ENCODE measurements at places on chromosomes 3 and 15.

- DNase-seq: no peak
These were observed 110.8 kb downstream of the TNIK start for GRCh38 chr3:171349392-171349791.

DNA sequence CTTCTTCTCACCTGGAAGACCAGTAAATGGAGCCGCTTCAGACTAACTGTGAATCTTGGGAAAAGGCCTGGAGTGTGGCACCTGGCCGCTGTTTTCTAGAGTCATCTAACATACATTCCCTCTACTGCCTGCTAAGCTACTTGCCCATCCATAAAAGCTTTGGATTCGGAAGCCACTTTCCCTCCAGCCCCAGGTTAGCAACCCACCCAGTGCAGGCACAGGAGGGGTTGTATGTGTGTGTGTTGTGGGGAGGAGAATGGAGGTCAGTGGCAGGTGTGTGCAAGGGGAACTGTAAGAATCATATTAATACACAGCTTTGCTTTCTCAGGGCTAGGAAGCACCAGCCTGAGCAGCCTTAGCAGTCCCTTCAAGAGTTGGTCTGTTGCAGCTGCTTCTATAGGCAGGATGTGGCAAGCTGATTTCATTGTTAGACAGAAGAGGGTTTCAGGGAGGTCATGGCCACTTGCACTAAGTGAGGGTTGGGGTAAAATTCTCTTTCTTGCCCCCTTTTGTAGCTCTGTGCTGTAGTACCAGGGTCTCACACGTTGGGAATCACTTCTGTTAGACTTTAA is 8.9 kb downstream of the NSUN3 start:
- DNase-seq: no peak

DNA sequence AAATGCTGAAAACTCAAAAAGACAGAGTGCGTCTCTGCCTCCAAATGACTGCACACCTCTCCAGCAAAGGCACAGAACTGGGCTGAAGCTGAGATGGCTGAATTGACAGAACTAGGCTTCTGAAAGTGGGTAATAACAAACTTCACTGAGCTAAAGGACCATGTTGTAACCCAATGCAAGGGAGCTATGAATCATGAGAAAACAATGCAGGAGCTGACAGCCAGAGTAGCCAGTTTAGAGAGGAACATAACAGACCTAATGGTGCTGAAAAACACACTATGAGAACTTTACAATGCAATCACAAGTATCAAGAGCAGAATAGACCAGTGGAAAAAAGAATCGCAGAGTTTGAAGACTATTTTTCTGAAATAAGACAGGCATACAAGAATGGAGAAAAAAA is 10.1 kb upstream of the AVEN start:
- DNase-seq: no peak

DNA sequence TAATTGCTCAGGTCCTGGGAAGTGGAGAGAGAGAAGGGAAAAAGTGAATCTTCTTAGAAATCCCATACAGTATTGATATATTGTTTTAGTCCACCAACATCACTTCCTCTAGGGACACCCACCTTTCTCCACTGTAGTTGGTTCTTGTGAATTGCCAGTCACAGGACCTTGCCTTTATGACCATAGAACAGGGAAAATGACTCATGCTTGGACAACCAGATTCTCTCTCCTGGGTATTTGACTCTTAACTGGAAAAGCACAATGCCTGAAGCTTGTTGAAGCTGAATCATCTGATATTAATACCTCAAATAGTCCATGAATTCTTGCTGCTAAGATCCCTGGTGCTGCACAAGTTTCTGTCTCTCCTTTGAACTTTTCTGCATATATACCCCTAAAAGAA is 32.5 kb upstream of the DCLK3 start:
- DNase-seq: no peak

GRCh38 chr3:195870442-195870841 is 37.9 kb downstream of the TNK2 start:
- DNase-seq: no peak

GRCh38 chr3:99503350-99503749 is 135.0 kb upstream of the COL8A1 start:
- DNase-seq: no peak

GRCh38 chr3:57128826-57129667 is 36.1 kb downstream of the IL17RD start:
- DNase-seq: no peak

GRCh38 chr15:43285609-43286037 is 18.9 kb upstream of the TGM5 start:
- DNase-seq: peak; percentile 1

GRCh38 chr3:157136647-157137387 is 23.1 kb downstream of the CCNL1 start:
- no peak for DNase-seq

DNA sequence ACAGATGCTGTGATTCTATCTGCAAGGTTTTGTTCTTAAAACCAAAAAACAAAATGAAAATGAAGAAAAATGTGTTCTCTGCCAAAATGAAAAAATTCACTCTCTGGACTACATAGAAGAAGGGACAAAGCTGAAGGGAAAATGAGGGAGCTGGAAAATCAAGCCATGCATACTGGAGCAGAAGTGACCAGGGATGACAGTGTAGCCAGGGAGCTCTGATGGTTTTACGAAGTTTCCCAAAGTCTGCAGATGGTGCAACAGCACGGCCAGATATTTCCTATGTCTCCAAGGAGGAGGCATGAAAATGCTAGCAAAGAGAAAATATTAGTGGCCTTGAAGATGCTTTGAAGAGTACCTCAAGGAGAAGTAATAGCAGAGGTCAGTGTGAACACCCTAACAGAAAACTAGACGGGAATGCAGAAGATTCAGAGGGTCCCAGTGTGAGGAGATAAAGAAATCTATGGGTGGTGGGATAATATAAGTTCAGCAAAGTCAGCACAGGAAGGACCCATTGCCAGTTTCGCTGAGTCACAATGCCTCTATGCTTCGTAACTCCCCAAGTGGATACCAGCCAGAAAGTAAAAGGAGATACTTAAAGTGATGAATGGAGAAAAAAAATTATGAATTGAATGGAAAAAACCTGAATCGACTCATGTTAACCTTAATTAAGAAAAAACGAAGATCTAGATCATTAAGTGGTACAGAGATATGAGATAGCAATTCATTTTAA is 39.0 kb upstream of the POMGNT2 start:
- DNase-seq: no peak

- no peak for DNase-seq
These were observed 541.9 kb upstream of the UBE2E2 start for GRCh38 chr3:22661121-22661700.

DNA sequence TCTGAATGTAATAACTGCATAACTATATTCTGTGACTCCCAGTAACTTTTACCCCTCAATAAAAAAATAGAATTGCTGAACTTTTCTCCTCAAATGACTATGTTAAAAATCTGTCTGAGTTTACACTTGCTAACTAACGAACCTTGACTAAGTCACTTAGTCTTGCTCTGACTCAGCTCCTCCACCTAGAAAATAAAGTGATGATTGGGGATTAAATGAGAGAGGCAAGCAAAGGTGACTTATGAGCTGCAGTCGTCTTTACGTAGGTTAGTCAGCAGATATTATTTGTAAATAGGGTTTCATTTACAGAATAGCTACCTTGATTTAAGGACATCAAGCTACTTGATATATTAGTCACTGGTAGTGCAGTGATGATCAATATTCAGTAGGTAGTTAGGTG is 476.9 kb downstream of the MECOM start:
- DNase-seq: no peak

DNA sequence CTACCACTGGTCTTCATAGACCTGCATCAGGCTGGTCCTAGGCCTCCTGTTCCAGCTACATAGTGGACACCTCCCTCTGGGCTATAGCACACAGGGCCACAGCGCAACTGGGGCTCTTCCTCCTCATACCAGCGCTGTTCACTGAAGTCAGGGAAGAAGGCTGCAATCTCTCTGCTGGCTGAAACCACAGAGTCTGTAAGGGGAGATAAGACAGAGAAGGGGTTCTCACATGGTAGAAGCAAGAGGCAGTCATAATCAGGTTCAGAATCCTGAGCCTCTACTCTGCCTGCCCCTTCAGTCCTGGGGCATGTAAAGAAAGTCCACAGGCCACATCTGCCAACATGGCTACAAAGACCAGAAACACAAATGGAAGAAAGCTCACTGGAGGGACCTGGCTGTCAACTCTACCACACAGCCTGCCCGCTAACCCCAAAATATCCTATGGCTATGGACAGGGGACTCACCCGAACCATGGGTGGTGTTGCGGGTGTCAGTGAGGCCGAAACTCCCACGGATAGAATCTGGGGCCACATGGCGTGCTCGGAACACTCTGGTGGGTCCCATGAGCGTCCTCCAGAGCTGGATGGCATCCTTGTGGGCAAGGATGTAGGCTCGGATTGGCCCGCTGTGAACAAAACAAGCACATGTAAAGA is 38.7 kb downstream of the SPINK8 start:
- no peak for DNase-seq

GRCh38 chr15:55742927-55743728 is at the start of gene PRTG:
Gene PRTG (minus strand): TSS chr15:55743152. CDS start chr15:55742931, 221 bp downstream.
- no peak for DNase-seq
